Memory B cell (primary cell): ENCODE measurements at places on chromosomes 12 and 14.

DNA sequence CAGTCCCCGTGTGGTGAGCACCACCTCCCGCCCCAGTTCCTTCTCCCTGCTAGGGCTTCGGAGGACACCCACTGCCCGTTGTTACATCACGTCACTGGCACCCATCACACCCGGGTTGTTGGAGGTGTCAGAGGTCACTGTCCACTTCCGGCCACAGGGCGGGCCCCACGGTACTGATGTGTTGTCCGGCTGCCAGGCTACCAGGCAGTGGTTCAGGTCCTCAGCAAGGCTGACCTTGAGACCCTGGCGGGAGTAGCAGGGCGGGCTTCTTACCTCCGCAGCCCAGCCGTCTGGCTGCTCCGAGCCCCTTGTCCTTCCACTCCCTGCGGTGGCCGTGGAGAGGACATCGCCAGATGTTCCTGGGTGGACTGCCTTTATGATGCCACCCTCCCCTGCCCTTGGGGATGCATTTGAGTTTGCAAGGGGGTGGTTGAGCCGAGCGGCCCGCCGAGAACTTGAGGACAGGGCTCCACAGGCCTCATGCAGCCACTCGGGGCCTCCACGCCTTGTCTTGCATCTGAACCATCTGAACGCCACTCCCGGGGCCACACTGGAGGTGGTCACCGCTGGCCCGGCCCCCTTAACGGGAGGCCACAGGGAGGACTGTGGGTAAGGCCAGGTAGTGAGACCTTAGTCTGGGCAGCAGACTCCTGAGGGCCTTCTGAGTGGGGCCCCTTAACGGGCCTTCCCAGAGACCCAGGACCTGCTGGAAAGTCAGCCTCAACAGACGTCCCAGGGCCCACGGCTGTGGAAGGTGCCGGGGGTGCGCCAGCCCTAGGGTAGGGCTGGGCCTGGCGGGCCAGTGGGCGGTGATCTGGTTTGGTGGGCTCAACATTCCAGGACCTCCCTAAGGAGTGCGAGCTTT is 27.1 kb upstream of the PLD4 start:
- no peak for DNase-seq

DNA sequence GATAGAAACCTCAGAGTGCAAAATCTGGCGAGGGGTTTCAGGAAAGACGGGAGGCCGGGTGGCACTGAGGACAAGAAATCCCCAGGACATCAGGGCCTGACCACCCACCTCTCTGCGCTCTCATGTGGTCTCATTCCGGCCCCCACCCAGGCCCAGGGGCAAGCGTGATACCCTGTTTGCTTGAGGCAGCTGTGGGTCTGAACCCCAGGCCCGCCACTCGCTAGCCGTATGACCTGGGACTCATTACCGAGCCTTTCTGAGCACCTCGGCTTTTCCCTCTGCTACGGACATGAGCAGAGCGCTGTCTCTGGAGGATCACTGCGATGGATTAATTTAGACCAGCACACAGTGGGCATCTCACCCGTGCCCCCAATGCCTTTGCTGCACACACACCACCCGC is 25.5 kb upstream of the BCDIN3D start:
- no peak for DNase-seq

- DNase-seq, result no peak
Observed at GRCh38 chr14:41476526-41476925, 130.2 kb upstream of the LRFN5 start.

DNA sequence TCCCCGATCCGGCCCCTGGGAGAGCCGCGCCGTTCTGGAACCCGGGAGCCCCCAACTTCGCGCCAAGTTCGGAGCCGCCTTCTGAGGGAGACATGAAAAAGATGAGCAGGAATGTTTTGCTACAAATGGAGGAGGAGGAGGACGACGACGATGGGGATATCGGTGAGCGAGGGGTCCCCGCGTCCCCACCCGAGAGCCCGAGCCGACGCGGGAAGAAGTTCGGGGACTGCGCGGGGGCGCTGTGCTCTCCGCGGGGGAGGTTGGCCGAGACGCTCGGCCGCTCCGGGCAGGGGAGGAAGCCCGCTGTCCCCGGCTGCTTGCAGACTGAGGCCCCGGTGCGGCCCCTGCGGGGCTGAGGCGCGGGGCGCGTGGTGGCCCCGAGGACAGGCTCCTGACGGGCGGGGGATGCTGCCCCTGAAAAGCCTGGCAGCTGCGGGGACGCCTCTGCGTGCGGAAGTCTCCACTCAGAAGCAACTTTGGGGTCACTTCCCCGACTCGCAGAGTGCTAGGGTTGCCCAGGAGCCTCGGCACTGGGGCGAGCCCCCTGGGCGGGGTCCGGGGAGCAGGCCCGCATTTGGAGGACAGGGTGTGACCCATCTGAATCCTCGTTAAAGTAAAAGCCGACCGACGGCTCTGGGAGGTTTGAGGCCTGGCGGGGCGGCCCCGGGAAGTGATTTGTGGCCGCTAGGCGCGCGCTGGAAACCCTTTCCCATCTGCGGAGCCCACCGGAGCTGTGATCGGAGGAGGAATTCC is 511 bp downstream of the ANO6 start:
- peak; percentile 53 for DNase-seq

GRCh38 chr14:54700717-54701116 is 133.8 kb downstream of the SAMD4A start:
- no peak for DNase-seq
